ENCODE measurements at places on chromosomes 12 and 14.

- DNase-seq: no peak
Observed at GRCh38 chr12:57330992-57331391, 80.0 kb upstream of the STAC3 start.

DNA sequence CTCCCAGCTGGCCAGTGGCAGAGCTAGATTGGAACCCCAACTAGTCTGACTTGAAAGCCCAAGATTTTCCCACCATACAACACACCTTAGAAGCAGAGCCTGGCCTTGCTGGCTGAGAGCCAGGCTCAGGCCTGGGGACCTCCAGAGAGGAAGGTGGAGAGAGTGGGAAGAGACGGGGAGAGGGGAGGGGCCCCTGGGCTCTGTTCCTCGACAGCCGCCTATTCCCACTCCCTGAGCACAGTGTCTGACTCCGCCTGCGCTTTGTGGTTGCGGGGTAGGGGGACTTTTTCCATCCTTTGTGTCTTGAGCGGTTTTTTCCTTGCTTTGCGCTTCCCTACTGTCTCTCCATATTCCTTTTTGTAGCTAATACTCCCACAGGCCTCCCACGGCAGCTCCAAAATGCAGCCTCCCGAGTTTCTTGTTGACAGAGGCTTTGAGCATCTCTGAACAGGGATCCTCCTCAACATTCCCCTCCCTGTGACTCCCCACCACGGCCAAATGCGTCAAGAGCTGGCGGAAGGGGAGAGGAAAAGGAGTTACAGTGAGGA, 4.0 kb upstream of the KCNH3 start:
- DNase-seq: no peak

DNA sequence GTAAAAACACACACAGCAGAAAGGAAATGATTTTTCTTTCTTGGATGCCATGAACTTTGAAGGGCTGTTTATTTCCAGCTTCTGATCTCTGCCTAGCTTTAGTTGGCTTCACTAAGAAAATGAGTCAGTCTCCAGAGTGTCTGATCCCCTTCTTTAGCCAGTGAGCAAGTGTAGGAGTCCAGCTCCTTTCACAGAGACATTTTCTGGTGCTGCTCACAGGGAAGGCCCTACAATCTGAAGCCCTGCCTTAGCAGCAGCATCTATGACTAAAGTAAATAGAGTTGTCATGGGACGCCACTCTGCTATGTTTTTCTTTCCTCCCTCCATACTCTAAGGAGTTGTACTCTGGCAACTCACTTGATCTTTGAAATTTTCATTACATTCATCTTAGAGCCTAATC, 103.5 kb downstream of the RPAP3 start:
- no peak for DNase-seq

- no peak for DNase-seq
Observed at GRCh38 chr12:62865937-62866336, 69.0 kb downstream of the PPM1H start.

- DNase-seq: no peak
Observed at GRCh38 chr12:79997096-79997791, 62.3 kb upstream of the PPP1R12A start.

- no peak for DNase-seq
Observed at GRCh38 chr12:56206452-56207166, 15.1 kb downstream of the RNF41 start.

- DNase-seq: no peak
Observed at GRCh38 chr12:108648371-108648770, 14.7 kb upstream of the SELPLG start.

DNA sequence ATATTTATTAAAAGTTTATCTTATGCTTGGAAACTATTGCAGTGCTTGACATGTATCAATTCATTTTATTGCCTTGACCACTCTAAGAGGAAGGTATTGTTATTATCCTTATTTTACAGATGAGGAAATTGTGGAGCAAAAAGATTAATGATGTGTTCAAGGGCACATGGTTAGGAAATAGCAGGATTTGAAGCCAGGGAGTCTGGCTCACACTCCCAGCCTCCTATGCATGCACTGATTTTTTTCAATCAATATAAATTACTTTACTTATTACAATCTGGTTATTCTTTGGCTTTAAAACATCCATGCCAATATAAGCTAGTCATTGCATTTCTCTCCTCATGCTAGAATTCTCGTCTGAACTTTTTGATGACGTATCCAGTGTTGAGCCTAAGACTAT, 94.2 kb upstream of the TBX5 start:
- no peak for DNase-seq

All from stimulated activated CD8-positive, alpha-beta memory T cell treated with anti-CD3 and anti-CD28 coated beads, Interleukin-7, amount 100 ng/mL, for 24 hours (primary cell).